ENCODE measurements at places on chromosomes 12 and 14.

- peak overlapping the region; percentile 61 for H3K4me3 ChIP-seq
- H3K27me3 ChIP-seq, result peaks cover 66% of the 10 kb centered on the region
- H3K4me1 ChIP-seq, result peaks cover 4% of the 10 kb centered on the region
- no peaks in the 10 kb centered on the region for H3K36me3 ChIP-seq
- H3K27ac ChIP-seq, result no peak overlapping the region
Measured at GRCh38 chr14:104137297-104138097, 890 bp upstream of the KIF26A start.

DNA sequence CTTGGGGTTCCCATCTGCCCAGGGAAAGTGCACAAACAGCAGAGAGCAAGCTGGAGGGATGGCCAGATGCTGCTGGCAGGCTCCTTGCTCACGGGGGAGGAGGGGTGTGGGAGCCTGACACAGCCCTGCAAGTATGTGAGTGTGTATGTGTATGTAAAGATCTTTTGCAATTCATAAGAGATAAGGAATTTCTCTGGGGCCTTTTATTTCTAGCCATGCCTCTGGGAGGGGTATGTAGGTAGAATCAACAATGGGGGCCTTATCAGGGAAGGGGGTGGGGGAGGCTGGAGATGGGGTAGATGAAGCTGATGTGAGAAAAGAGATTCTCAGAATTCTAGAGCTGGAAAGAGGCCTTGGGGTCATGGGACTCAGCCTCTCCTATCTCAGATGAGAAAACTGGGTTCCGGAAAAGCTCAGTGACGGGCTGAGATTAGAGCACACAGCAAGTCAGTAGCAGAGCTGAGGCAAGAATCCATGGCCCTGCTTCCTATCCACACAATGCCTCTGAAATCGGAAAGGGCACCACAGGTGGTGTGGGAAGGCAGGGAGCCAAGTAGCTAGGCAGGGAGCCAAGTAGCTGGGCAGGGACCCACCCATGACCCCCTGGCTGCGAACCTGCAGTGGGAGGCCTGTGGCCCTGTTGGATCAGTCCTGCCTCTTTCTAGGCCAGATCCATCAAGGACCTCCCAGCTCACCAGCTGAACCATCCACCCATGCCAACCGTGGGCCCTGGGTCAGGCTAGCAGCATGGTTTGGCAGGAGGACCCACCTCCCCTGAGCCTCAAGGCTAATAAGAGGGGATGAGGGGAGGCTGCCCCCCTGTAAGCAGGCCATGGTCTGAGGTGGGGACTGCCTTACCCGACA lies 54.7 kb downstream of the PLEKHG3 start:
- H3K4me1 ChIP-seq, result peaks cover 77% of the 10 kb centered on the region
- H3K36me3 ChIP-seq, result peaks cover 1% of the 10 kb centered on the region
- peaks cover 21% of the 10 kb centered on the region for H3K27me3 ChIP-seq
- H3K4me3 ChIP-seq, result no peak overlapping the region
- DNase-seq, result no peak

GRCh38 chr14:71248194-71248593 lies 340.9 kb downstream of the PCNX1 start:
- H3K36me3 ChIP-seq, result no peaks in the 10 kb centered on the region
- H3K27ac ChIP-seq, result peak overlapping the region; percentile 80
- peaks cover 40% of the 10 kb centered on the region for H3K4me1 ChIP-seq
- no peaks in the 10 kb centered on the region for H3K27me3 ChIP-seq
- no peak overlapping the region for H3K4me3 ChIP-seq

DNA sequence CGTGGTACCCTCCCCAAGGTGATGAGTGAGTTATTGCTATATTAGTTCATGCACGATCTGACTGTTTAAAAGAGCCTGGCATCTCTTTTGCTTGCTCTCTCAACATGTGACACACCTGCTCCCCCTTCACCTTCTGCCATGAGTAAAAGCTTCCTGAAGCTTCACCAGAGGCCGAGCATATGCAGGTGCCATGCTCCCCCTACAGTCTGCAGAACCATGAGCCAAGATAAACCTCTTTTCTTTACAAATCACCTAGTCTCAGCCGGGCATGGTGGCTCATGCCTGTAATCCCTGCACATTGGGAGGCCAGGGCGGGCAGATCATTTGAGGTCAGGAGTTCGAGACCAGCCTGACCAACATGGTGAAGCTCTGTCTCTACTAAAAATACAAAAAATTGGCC lies 61.8 kb downstream of the RNFT2 start:
- DNase-seq, result no peak
- no peaks in the 10 kb centered on the region for H3K4me1 ChIP-seq
- no peak overlapping the region for H3K4me3 ChIP-seq
- H3K27ac ChIP-seq, result no peak overlapping the region
- H3K36me3 ChIP-seq, result no peaks in the 10 kb centered on the region
- no peaks in the 10 kb centered on the region for H3K27me3 ChIP-seq

DNA sequence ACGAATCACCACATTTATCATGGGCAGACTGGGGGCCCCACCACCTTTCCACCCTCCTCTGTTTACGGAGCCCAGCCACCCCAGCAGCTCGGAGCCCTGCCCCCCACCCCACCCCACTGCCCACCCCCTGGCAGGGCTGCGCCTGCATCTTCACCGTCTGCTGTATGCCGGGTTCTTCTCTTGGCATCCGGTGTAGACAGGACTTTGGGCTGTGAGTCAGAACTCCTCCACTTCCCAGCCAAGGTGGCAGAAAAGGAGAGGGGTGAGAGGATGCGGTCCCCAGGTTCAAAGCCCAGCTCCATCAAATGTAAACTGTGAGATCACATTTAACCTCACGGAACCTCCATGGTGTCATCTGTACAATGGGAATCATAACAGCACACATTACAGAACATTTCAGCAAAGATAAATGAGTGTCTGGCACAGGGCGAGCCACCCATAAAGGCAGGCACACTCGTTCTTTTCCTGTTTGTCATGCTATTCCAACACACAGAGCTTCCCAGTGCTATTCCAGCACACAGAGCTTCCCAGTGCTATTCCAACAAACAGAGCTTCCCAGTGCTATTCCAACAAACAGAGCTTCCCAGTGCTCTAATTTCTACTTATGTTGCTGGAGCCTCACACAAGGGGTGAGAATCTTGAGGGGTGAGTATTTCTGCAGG lies 292.7 kb upstream of the RTL1 start:
- no peak overlapping the region for H3K4me3 ChIP-seq
- H3K27me3 ChIP-seq, result peaks cover 17% of the 10 kb centered on the region
- no peak for DNase-seq

DNA sequence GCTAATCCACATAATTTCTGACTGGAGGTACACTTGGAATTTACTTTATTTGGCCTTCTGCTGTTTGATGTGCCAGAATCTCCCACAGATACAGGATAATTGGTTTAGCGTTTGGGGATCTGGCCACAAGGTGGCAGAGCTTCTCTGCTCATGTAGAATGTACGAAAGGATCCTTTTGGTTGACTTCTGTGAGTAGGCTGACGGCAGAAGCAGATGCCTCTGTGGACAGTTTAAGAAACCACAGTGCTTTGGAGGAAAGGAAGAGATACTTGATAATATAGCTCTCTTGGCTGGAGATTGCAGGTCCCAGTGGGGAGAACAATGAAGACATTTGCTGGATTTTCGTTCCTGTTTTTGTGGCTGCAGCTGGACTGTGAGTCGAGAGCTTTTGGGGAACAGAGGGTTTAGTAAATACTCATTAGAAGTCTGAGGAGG lies 75.3 kb upstream of the OR4E1 start:
- H3K27me3 ChIP-seq, result peaks cover 49% of the 10 kb centered on the region
- no peak overlapping the region for H3K27ac ChIP-seq
- no peaks in the 10 kb centered on the region for H3K36me3 ChIP-seq
- peak overlapping the region; percentile 54 for H3K4me3 ChIP-seq

- H3K36me3 ChIP-seq, result peaks cover 1% of the 10 kb centered on the region
- H3K27ac ChIP-seq, result no peak overlapping the region
- no peaks in the 10 kb centered on the region for H3K4me1 ChIP-seq
- H3K27me3 ChIP-seq, result peaks cover 87% of the 10 kb centered on the region
- H3K4me3 ChIP-seq, result no peak overlapping the region
Measured at GRCh38 chr14:96205059-96205977, 679 bp downstream of the BDKRB2 start.

GRCh38 chr12:53550595-53550994 lies 43.3 kb upstream of the NPFF start:
- no peak overlapping the region for H3K4me3 ChIP-seq
- H3K36me3 ChIP-seq, result peaks cover 19% of the 10 kb centered on the region
- no peaks in the 10 kb centered on the region for H3K4me1 ChIP-seq
- no peaks in the 10 kb centered on the region for H3K27me3 ChIP-seq
- no peak for DNase-seq

- no peak overlapping the region for H3K4me3 ChIP-seq
- H3K27ac ChIP-seq, result peak overlapping the region; percentile 14
- peaks cover 2% of the 10 kb centered on the region for H3K36me3 ChIP-seq
- no peaks in the 10 kb centered on the region for H3K27me3 ChIP-seq
Measured at GRCh38 chr12:68530965-68531364, 79.7 kb upstream of the RAP1B start.

GRCh38 chr14:65193916-65194590 lies 91.7 kb upstream of the MAX start:
- no peaks in the 10 kb centered on the region for H3K4me1 ChIP-seq
- no peaks in the 10 kb centered on the region for H3K27me3 ChIP-seq
- no peak overlapping the region for H3K27ac ChIP-seq

DNA sequence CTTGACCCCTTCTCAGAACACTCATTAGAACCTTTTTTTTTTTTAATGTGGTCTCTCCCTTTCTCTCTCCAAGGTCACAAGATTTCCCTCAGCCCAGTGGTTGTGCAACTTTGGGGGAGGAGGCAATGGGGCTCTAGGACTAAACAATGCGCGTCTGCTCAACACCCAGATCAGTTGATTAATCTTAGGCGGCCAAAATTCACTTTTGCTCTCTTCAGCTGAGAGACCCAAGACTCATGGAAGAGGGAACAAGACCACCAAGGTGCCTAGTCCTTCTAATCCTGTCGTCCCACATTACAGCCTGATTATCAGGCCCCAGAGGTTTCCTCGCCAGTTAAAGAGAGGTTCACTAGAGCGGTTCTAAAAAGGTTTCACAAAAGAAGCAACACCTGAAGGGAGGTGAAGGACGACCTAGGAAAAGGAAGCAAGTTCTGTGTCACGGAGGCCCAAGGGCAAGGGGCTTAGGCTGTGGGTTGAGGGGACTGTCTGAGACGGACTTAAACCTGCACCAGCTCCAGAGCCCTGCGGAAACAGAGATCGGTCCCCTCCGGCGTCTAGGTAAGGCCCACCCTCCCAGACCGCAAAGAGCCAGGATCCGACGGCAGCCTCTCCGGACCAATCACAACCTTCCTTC lies 824 bp upstream of the TARBP2 start:
- peak overlapping the region; percentile 94 for H3K27ac ChIP-seq
- H3K36me3 ChIP-seq, result peaks cover 14% of the 10 kb centered on the region
- no peak for DNase-seq
- H3K27me3 ChIP-seq, result no peaks in the 10 kb centered on the region
- H3K4me3 ChIP-seq, result peak overlapping the region; percentile 91
- peaks cover 43% of the 10 kb centered on the region for H3K4me1 ChIP-seq

- H3K4me1 ChIP-seq, result no peaks in the 10 kb centered on the region
- H3K4me3 ChIP-seq, result no peak overlapping the region
- H3K36me3 ChIP-seq, result no peaks in the 10 kb centered on the region
- no peak overlapping the region for H3K27ac ChIP-seq
- no peaks in the 10 kb centered on the region for H3K27me3 ChIP-seq
Measured at GRCh38 chr12:72390146-72390545, 118.0 kb downstream of the TRHDE start.

GRCh38 chr12:29544428-29545101 lies 47.1 kb upstream of the OVCH1 start:
- H3K36me3 ChIP-seq, result no peaks in the 10 kb centered on the region
- H3K4me1 ChIP-seq, result no peaks in the 10 kb centered on the region
- peaks cover 37% of the 10 kb centered on the region for H3K27me3 ChIP-seq
- no peak overlapping the region for H3K27ac ChIP-seq

GRCh38 chr12:121740847-121741246 lies 28.3 kb downstream of the TMEM120B start:
- peaks cover 4% of the 10 kb centered on the region for H3K36me3 ChIP-seq
- no peak overlapping the region for H3K4me3 ChIP-seq
- no peaks in the 10 kb centered on the region for H3K4me1 ChIP-seq
- DNase-seq, result no peak

GRCh38 chr12:67509666-67510386 lies 138.7 kb upstream of the DYRK2 start:
- H3K27me3 ChIP-seq, result no peaks in the 10 kb centered on the region
- no peak for DNase-seq

DNA sequence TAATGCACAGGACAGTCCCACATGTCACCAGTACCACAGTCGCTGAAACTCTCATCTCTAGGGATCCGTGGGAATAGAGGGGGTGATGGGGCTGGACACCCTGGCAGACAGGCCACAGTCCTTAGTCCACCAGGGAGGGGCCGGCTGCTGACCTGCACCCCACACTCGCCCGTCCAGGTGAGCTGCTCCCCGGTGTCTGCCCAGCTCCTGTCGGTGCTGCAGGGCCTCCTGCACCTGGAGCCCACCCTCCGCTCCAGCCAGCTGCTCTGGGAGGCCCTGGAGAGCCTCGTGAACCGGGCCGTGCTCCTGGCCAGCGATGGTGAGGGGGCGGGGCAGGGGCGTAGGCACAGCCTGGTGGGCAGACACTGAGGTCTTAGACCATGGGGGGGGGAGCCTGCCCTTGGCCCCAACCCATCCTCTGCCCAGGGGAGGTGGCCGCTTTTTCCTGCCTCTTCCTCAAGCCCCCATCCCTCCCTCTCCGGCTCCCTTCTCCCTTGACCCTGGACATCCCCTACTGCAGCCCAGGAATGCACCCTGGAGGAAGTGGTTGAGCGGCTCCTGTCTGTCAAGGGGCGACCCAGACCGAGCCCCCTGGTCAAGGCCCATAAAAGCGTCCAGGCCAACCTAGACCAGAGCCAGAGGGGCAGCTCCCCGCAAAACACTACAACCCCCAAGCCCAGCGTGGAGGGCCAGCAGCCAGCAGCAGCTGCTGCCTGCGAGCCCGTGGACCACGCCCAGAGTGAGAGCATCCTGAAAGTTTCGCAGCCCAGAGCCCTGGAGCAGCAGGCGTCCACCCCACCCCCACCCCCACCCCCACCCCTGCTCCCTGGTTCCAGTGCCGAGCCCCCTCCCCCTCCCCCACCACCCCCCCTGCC lies 17.1 kb upstream of the ADSS1 start:
- no peaks in the 10 kb centered on the region for H3K36me3 ChIP-seq
- no peak overlapping the region for H3K4me3 ChIP-seq
- H3K4me1 ChIP-seq, result peaks cover 5% of the 10 kb centered on the region
- no peaks in the 10 kb centered on the region for H3K27me3 ChIP-seq
- no peak overlapping the region for H3K27ac ChIP-seq

DNA sequence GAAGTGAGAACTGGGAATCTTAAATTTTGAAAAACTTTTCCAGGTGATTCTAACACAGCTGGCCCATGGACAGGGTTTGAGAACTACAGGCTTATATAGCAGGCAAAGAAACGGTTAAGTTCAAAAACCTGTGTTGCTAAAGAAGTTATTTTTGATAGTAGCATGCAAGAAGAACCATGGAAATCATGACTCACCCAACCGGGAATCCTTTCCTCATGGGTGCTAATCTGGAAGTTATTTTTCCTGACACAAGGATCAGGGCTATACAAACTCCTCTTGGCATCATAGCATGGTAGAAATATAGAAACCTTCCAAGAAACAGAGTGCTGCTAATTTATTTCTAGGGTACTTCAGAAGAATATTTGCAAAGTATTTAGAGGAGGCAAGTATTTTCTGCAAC lies 588.7 kb downstream of the CCER1 start:
- H3K27me3 ChIP-seq, result no peaks in the 10 kb centered on the region
- no peaks in the 10 kb centered on the region for H3K36me3 ChIP-seq
- H3K27ac ChIP-seq, result no peak overlapping the region
- no peak overlapping the region for H3K4me3 ChIP-seq

- no peaks in the 10 kb centered on the region for H3K4me1 ChIP-seq
- no peak for DNase-seq
- no peak overlapping the region for H3K4me3 ChIP-seq
- H3K27me3 ChIP-seq, result no peaks in the 10 kb centered on the region
- no peaks in the 10 kb centered on the region for H3K36me3 ChIP-seq
Measured at GRCh38 chr14:48384821-48385220, 709.4 kb upstream of the MDGA2 start.

- no peaks in the 10 kb centered on the region for H3K27me3 ChIP-seq
- H3K36me3 ChIP-seq, result no peaks in the 10 kb centered on the region
- no peaks in the 10 kb centered on the region for H3K4me1 ChIP-seq
- H3K27ac ChIP-seq, result no peak overlapping the region
Measured at GRCh38 chr14:20035449-20035848, 389 bp downstream of the OR4K13 start.
